Astrocyte of the spinal cord (primary cell): ENCODE measurements at places on chromosomes 7 and 10.

DNA sequence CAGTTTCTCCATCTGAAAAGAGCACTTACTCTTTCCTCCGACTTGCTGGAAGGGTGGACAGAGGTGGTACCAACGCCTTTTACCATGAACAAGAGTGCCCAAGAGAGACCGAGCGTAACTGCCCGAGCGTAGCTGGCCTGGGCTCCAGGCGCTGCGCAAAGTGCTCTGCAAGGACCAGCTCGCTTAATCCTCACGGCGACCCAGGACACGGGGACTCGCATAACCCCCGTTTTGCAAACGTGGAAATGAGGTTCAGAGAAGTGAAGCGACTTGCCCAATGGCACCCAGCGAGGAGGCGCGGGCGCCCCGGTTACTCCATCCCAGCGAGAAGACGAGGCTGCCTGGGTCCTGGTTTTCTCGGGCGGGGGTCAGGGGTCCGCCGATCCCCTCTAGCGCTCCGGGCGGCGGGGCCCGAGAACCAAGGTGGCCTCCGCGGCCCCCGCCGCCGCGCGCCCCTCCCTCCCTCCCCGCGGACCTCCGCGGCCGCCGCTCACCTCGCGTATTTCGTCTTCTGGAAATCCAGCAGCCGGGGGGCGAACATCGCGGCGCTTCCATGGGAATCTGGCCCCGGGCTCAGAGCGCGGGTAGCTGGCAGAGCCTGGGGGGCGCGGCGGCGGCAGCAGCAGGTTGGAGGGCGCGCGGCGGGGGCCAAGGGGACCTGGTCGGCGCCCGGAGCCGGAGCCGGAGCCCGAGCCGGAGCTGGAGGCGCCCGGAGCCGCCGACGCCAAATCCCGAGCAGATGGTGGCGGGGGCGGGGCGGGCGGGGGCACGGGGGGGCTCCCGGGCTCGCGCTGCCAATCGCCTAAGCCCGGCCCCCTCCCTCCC lies at the start of gene MMD2:
Gene MMD2, minus strand, starts transcription at position 711 of the 825 bp plus-strand sequence. Its CDS starts 170 bp downstream, at position 541.
- DNase-seq: no peak

DNA sequence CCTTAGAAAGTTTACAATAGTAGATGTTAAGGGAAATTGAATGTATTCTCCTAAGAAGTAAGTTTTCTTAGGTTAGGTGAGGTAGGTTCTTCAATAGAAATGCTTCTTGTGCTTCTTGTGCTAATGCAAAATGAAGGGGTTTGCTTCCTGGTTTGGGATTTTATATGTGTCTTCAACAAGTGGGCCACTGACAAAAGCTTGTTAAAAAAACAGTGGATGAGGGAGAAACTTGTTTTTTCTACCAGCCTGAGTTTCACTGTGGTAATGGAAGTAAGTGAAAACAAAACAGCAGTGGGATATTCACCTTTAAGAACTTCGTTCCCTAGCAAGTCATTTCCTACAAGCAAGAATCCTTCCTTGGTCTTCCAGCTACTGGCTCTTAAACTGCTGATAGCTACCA lies 107.5 kb downstream of the FOXP2 start:
- DNase-seq: no peak

GRCh38 chr7:80225361-80225760 lies 90.7 kb downstream of the GNAI1 start:
- no peak for DNase-seq

DNA sequence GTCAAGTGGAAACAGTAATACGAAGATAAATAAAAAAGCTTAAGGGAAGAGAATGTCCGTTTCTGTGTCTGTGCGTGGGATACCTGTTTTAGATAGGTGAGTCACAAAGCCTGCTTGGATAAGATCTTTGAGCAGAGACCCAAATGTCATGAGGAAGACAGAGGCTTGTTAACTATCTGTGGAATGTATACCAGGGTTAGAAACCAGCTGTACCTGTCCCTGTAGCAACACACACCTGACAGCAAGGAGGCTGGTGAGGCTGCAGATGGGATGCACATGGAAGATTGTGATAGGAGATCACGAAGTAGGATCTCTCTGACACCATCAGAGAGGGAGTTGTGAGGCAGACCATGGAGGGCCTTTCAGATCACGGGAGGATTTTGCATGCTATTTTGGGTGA lies 105.3 kb downstream of the ARHGAP21 start:
- DNase-seq: no peak

GRCh38 chr7:68914006-68914405 lies 684.3 kb upstream of the AUTS2 start:
- no peak for DNase-seq

- DNase-seq: no peak
Measured at GRCh38 chr10:86961481-86962091, 3.2 kb downstream of the SNCG start.

DNA sequence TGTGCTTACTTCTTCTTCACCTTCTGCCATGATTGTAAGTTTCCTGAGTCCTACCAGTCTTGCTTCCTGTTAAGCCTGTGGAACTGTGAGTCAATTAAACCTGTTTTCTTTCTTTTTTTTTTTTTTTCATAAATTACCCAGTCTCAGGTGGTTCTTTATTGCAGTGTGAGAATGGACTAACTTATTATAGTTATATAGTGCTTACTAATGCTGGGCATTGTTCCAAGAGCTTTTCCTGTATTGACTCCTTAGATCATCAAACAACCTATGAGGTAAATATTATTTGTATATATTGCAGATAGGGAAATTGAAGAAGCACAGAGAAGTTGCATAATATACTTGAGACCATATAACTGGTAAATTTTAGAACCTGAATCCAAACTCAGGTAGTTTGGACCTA lies 98.1 kb downstream of the MBL2 start:
- no peak for DNase-seq

DNA sequence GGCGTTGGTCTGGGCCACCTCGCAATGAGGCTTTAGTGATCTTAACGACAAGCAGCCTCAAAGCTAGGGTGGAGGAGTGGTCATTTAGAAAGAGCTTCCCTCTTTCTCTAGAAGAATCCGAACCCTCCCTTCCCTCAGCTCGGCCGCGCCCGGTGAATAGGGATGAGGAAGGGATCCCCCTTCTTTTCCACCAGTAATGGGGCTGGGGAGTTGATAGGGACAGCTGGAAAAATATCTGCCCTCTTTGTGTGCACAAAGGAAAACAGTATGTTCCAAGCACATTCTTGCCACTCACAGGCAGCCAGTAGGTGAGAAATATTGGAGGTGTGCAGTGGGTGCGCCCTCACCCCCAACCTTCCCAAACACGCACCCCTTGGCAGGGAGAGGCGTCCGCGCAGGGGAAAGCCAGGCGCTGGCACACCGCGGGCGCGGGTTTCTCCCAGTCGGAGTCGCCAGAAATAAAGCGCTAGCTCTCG lies 6.5 kb downstream of the DLX5 start:
- DNase-seq: no peak

GRCh38 chr7:100127866-100128636 lies 1.3 kb downstream of the MBLAC1 start:
- no peak for DNase-seq

GRCh38 chr7:129875745-129876411 lies 76.9 kb downstream of the UBE2H start:
- DNase-seq: peak; percentile 66

DNA sequence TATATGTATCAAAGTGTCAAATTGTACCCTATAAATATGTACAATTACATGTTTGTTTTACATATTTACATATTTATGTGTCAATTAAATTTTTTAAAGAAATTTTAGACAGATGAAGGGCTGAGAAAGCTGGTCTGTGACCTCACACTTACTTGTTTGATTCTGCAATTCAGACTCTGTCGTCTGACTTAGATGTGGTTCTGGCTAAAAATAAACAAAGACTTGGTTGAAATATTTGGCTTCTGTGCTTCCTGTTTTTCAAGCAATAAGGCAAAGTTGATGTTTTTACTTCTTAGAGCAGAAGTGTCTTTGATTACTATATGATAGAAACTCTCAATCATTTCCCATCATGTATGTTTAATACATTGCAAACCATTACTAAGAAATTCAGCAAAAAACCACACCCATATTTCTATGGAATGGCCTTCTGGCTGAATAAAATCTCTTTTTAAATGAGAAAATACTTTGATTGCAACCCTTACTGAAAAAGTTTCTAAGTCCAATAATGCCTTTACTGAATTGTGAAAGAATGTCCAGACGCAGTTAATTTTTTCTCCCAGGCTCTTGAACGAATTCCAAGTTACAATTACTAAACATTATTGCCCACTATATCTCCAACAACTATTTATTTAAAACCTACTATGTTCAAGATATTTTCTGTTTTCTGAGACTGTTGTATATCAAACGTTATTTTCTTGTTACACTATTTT lies 59.5 kb upstream of the PRKG1 start:
- no peak for DNase-seq

DNA sequence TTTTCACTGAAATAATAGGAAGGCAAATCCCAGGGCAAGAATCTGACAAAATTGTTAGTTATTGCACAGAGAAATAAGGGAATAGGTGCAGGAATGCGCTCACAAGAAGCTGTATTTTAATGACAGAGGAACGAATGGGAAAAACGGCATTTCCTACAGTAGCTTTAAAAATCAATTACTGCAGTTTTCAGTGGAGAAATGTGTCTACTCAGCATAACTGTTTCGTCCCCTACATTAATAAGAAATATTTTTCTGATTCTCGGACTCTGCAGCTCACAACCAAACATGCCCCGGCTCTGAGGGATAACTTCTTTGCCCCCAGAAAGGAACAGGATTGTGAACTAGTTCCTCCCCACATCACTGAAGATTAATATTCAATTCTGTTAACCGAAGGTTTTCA lies 44.9 kb upstream of the TCERG1L start:
- DNase-seq: no peak

DNA sequence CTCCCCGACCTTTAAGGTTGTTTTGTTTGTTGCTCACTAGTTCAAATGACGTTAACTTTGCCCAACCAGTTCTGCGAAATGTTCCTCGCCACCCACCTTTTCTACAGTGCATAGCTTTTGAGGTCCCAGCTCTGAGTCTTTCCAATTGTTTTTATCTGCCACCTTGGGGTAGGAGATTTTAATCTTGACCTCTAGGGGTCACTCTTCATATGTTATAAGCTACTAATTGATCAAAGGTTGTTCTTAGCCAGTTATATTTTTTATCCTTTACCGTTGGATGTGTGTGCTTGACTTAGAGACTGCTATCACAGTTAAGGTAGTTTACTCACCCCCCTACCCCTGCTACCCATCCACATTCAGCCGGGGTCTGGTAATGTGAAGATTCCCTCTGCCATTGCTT lies 372.4 kb downstream of the SUGCT start:
- DNase-seq: no peak
